ENCODE measurements at places on chromosomes 12 and 14.

- DNase-seq, result no peak
Observed at GRCh38 chr12:111784953-111785352, 18.2 kb downstream of the ALDH2 start.

GRCh38 chr12:9760699-9761418 is at the start of gene CD69:
TSS of gene CD69 (minus strand) at chr12:9760901. CDS start at chr12:9760820, 81 bp downstream.
- peak; percentile 94 for DNase-seq

- no peak for DNase-seq
Observed at GRCh38 chr14:21498540-21499526, 12.3 kb downstream of the METTL3 start.

- DNase-seq, result no peak
Observed at GRCh38 chr12:58917699-58918468, 2.4 kb downstream of the LRIG3 start.

DNA sequence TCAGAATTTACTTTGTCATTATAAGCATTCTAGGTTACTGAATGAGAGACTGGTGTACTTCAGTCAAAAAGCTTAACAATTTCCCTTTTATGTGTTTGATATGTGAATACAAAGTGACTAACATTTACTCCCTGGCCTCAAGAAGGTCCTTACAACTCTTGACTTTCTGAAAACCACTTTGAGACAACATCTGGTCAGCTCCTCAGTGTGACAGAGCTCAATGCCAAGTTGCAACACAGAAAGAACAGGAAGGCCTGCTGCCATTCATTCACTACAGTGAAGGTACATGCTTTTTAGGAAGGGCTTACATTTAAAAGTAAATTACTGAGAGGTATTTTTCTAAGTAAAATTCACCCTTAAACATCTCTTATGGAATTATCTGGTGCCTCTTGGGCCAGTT is 2.3 kb upstream of the NAA30 start:
- no peak for DNase-seq

DNA sequence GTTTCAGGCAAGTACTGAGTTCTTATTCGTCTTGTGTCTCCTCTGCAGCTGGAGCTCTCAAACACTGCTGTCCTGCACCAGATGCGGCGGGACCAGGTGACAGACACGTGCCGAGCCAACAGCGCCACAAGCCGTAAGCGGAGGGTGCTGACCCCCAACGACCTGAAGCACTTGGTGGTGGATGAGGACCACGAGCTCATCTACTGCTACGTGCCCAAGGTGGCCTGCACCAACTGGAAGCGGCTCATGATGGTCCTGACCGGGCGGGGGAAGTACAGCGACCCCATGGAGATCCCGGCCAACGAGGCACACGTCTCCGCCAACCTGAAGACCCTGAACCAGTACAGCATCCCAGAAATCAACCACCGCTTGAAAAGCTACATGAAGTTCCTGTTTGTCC is 201.2 kb downstream of the SLC41A2 start:
- no peak for DNase-seq

DNA sequence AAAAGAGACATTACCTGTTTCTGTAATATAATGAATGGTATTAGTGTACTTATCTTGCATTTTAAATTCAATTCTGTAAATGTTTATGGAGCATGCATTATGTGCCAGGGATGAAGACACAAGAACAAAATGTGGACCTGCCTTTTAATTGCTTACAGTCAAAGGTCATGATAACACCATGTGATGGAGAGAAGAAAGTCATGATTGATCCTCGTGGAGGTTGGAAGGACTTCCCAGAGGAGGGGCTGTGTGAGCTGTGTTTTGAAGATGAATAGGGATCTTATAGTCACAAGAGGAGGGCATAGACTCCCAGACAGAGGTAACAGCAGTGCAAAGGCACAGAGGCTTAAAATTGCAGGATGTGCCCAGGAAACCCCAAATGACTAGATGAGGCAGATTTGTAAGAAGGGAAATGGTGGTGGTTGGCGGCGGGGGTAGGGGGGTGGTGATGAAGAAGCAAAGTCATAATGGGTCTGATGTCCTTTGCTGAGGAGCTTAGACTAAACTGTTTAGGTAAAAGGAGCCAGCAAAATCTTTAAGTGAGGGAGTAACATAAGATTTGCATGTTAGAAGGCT is 151.5 kb downstream of the PRKCH start:
- peak; percentile 60 for DNase-seq

GRCh38 chr12:89707703-89708564 is 704 bp downstream of the ATP2B1 start:
- peak; percentile 73 for DNase-seq

- no peak for DNase-seq
Observed at GRCh38 chr12:49161092-49161795, 27.6 kb downstream of the TUBA1A start.

GRCh38 chr12:132268674-132269073 is 60.7 kb downstream of the GALNT9 start:
- DNase-seq, result no peak

DNA sequence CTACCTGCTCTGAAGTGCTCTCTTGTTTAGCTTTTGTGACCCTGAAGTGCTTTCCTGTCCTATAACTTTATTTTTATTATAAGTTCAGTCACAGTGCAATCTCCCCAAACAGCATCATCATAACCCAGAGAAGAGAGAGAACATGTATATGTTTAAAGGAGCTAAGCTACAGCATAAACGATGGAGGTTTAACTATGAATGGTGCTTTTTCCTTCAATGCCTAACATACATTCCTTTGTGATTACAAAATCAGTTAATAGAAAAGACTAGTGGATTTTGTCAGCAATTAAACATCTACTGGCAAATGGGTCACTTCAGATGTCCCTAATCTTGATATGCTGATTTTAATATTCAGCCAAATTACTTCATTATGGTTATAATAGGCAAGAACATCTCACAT is 46.4 kb downstream of the ZFYVE21 start:
- DNase-seq, result no peak

- no peak for DNase-seq
Observed at GRCh38 chr12:28390761-28391385, 200.6 kb downstream of the CCDC91 start.

GRCh38 chr14:104582662-104583061 is 3.1 kb downstream of the C14orf180 start:
- DNase-seq, result no peak

- DNase-seq, result no peak
Observed at GRCh38 chr14:79740066-79740601, 471.2 kb downstream of the DIO2 start.

- no peak for DNase-seq
Observed at GRCh38 chr12:104360157-104360556, 56.6 kb downstream of the EID3 start.

- no peak for DNase-seq
Observed at GRCh38 chr12:54975875-54976274, 8.7 kb downstream of the TESPA1 start.

DNA sequence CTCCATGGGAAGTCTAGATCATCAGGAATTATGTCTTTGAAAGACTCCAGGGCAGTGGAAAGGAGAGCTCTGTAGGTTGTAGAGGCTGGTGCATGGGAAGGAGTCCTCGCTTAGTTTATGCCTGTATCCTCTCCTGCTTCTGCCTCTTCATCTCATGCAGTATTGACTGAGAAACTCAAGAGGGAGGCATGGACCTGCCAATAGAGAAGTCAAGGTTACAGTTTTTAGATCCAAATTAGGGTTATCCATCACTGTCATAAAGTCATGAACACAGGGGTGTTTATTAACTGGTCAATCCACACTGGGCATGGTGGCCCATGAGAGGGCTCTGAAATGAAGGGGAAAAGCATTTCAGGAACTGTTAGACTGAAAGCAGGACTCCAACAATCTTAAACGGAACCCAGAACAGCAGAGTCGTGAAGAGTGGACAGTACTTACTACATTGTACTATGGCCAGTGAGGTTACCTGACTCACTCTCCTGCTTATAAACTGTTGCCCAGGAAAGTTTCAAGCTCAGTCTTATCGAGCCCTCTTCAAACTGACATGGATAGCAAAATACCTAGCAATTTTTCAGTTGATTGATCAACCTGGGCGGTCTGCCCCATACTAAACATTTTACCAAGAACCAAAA is 30.1 kb upstream of the DHRS7 start:
- DNase-seq, result no peak

DNA sequence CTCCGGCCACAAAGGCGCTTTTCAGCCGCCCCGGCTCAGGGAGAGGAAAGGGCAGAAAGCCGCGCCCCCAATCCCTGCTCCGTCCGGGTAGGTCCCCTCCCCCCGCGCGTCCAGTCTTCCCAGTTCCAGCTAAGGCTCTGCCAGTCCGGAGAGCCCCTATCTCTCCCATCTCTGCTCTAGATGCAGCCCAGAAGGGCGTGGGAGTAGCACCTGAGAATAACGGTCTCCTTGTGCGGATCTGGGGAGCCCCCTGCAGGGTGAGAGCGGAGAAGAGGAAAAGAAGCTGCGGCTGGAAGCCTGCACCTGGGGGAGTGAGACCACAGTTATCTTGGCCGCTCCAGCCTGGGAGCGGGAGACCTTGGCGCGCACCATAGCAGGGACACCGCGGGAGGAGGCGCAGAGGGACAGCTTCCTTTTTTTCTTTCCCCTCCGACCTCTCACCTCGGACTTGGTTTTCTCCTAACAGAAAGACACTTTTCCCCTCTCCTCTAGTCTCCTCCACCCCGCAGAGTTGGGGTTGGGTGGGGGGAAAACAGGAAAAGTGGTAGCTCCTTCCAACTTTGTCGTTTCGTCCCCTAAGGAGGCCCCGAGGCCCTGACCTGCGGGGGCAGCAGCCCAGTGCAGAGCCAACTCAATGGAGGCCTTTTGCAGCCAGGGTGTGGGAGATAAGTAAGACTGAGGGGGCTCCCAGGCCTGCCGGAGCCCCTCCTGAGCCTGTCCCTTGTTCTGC is 2.4 kb downstream of the DHH start:
- DNase-seq, result peak; percentile 44

- DNase-seq, result no peak
Observed at GRCh38 chr14:77961847-77962580, 162.1 kb downstream of the ADCK1 start.

GRCh38 chr14:23102801-23103200 is 2.0 kb downstream of the CIROP start:
- DNase-seq, result no peak

GRCh38 chr12:6218347-6218925 is 18.2 kb downstream of the CD9 start:
- DNase-seq, result no peak

DNA sequence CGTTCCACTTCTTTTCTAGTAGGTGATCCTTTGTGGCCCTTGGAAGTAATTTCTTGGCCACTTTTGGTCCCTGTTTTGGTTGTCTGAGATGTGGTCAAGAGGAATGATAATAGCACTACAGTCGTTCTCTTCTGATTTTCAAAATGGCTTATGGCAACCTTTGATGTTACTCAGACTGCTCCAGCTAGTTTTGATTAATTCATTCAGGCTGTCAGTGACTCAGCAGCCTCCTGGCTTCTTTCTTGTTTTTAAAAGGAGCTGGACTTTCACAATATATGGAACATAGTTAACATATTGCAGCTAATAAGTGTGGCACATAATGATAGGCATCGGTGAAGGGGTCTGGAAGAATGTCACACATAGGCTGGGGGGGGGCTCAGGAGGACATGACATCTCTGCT is 47.3 kb downstream of the WDR20 start:
- no peak for DNase-seq

- no peak for DNase-seq
Observed at GRCh38 chr14:37807722-37808121, 212.3 kb downstream of the TTC6 start.

- DNase-seq, result no peak
Observed at GRCh38 chr12:48092611-48093010, 13.3 kb downstream of the SENP1 start.

DNA sequence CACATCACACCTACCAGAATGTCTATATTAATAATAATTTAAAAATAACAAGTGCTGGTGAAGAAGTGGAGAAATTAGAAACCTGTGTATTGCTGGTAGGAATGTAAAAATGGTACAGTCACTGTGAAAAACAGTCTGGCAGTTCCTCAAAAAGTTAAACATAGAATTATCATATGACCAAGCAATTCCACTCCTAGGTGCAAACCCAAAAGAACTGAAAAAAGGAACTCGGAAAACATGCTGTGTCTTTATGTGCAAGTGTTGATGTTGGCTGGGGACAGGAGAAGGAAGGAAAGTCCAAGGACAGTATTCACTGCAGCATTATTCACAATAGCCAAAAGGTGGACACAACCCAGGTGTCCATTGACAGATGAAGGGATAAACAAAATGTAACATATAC is 146.5 kb downstream of the TTC7B start:
- no peak for DNase-seq

DNA sequence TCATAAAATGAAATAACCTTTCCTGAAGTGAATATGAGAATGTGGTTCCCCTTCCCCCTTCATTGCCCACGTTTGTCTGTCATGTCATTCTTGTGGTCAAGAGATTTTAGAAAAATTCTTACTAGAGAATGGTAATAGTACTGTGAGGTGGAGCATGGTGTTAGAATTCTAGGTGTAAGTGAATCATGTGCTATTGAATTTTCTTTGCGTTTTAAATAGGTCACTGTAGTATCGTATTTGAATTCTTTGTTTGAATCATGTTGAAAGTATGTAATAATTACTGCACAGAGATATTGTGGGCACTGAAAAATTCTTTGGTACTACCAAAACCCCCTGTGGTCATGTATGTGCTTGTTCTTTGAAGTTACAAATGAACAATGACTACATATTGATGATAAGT is 49.9 kb downstream of the FUT8 start:
- DNase-seq, result no peak

DNA sequence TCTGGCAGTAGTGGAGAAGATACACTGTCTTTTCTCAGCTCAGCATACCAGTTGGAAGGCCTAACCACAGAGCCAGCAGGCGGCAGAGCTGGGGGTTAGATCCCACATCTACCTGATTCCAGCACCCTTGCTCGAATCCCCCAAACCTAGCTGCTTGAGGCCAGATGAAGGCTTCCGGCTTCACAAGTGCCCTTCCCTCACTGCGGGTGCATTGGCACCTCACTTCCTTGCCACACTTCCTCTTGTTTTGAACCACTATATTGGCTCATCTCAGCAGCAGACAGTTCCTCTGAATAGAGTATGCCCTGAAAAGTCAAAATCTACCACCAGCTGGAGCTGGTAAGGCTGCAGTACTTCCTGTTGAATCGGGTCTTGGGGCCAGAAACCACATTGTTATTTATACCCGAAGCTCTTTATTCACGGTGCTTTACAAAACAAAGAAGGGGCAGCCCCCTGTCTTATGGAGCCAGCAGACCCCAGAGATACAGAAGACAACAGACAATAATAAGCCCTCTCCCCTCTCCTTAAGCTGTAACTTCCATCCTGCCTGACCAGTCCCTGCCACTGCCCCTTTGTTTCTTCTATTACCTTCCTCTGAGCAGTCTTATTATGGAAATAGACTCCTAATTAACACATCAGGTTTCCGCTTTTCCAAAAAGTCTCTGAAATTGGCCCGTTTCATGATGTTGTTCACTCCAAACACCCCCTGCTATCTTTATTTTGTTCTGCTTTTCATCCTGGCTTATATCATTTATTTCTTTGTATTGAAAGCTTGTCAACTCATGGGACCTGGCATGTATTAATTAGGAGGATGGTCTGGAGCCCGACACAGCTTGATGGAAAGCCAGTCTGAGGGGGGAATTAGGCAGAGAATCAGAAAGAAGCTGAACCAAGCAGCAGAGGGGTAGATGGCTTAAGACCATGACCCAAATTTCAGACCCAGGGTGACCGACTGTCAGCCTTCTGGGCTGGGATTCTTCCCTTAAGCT is 233.5 kb downstream of the EFCAB11 start:
- DNase-seq, result peak; percentile 49

Measured in Peyer's patch (tissue), 4 donors.